ENCODE measurements at places on chromosomes 3 and 15. TPM values are rescaled to one million over a fixed set of nuclear protein-coding genes. Genes with fewer than 3 reads are reported as not detected.

KBTBD8 gene
- total RNA-seq: 0.45 TPM

RAB43 gene
- 24.6 TPM for total RNA-seq

GRM2 gene
- total RNA-seq: not detected

LOXL1 gene
- 6.2 TPM for total RNA-seq

ACTC1 gene
- total RNA-seq: 1.8 TPM

TNIK gene
- 2.9 TPM for total RNA-seq

XCR1 gene
- total RNA-seq: not detected

DNA sequence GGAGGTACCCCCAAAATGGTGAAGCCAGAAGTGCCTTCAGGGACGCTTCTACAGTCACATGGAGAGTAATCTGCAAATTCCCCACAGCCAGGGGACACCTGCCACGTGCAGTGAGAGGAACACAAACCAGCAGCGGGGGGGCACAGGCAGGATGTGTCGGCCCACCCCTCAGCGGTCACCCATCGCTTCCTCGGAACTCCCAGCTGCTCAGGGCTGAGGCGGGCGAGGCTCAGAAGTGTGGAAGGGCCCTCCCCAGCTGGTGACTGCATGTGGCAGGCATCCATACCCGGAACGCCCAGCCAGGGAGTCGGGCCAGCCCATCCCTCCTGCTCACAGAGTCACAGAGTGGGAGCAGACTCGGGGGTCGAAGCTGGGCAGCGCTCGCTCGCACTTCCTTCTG, 63.7 kb downstream of the SLC12A8 start:
- no peak overlapping the region for H3K4me3 ChIP-seq
- H3K27ac ChIP-seq: peak overlapping the region; percentile 50
- peak; percentile 68 for DNase-seq
- H3K4me1 ChIP-seq: peaks cover 3% of the 10 kb centered on the region
- H3K36me3 ChIP-seq: no peaks in the 10 kb centered on the region
- no peaks in the 10 kb centered on the region for H3K27me3 ChIP-seq

DNA sequence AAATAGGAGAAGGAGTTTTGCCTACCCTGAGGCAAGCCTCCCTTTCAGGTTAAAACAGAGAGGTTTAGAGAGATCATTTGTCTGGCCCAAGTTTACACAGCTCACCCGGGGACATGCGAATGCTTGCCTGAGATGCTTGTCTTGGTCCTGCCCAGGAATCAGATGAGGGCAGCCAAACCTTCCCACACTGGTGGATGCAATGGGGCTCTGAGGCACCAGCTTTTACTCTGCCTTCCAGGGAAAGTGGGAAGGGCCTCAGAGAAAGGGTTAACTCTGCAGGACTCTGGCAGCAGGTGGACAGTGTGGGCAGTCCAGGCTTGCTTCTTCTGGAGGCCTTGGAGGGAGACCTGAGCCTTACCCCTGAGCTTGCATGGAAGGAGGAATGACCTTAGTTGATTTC, 90.0 kb downstream of the LRRK1 start:
- DNase-seq: no peak
- H3K27ac ChIP-seq: no peak overlapping the region
- H3K4me3 ChIP-seq: no peak overlapping the region
- H3K4me1 ChIP-seq: peaks cover 13% of the 10 kb centered on the region
- no peaks in the 10 kb centered on the region for H3K27me3 ChIP-seq

DNA sequence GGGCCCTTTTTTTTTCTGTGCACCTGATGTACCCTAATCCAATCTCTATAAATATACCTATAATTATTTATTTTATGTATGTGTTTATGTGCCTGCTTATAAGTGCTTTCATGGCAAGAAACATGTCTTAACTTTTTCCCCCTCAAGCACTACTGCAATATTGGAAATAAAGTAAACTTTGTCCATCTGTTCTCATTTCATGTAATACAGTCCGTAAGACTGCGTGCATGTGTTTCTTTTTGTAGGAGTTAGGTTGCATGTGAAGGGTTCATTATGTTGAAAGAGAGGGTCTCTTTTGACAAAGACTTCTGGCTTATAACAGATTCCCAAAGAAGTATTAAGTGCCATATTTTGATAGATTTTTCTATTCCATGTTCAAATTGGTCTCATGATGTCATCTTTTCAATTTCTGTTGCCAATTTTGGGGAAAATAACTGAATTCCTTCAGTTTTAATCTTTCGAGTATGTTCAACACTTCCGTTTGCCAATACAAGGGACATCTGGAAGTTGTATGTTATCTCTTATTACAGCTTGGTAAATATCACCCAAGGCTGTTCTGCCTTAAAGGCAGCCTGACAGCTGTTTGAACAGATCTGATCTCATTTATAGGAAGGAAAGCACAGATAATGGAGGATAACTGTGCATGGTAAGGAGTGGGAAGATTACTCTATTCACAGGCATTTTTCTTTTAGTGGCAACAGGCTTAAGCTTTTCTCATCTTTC, 273.1 kb upstream of the SGO1 start:
- H3K36me3 ChIP-seq: no peaks in the 10 kb centered on the region
- no peak overlapping the region for H3K27ac ChIP-seq
- no peak for DNase-seq
- no peaks in the 10 kb centered on the region for H3K4me1 ChIP-seq

DNA sequence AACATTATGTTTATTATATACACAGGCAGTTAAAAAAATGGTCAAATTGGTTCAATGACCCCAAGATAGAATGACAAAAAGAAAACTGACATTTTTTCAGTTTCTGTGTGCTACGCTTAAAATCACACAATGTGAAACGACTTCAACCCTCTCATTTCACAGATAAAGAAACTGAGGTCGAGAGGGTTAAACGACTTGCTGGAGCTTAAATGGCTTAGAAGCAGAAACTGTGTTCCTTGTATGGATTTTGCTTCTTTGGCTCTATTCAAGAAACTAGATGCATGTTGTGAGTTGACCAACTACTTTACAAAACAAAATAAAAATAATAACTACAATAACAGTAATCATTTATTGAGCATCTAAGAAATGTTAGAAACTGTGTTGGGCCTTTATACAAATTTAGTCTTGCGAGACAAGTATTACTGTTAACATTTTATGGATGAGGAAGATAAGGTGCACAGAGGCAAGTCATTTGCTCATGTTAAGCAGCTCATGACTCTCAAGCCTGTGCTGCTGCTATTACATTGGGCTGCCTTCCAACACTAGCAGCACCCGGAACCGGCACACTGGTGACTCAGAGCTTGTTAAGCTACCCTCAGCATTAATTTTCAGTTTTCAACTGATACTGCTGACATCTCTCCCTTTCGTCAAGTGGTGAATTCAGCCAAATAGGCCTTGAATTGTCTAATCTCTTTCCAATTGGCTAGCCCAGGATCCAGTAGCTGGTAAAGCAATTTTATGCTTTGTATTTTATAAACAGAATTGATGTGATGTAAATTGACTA, 487.6 kb downstream of the NAALADL2 start:
- no peaks in the 10 kb centered on the region for H3K27me3 ChIP-seq
- no peak overlapping the region for H3K4me3 ChIP-seq
- no peak overlapping the region for H3K27ac ChIP-seq

DNA sequence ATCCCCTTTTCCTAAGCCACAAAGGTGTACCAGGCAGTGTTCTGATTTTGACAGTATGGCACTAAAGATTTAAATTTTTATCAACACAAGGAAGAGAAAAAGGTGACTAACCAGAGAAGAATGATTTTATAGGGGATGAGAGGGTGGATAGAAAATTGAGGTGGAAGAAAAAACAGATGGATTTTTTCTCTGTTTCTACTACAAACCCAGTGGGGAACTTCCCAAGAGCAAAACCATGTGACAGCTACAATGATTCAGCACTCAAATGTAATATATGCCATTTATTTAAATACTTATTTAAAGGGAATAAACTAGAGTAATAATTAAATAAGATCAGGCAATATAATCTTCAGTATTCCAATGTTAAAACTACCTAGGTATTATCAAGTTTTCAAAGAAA, 11.1 kb downstream of the DCUN1D1 start:
- no peak overlapping the region for H3K27ac ChIP-seq
- no peak for DNase-seq
- peaks cover 4% of the 10 kb centered on the region for H3K36me3 ChIP-seq
- H3K27me3 ChIP-seq: no peaks in the 10 kb centered on the region
- H3K4me1 ChIP-seq: peaks cover 50% of the 10 kb centered on the region

DNA sequence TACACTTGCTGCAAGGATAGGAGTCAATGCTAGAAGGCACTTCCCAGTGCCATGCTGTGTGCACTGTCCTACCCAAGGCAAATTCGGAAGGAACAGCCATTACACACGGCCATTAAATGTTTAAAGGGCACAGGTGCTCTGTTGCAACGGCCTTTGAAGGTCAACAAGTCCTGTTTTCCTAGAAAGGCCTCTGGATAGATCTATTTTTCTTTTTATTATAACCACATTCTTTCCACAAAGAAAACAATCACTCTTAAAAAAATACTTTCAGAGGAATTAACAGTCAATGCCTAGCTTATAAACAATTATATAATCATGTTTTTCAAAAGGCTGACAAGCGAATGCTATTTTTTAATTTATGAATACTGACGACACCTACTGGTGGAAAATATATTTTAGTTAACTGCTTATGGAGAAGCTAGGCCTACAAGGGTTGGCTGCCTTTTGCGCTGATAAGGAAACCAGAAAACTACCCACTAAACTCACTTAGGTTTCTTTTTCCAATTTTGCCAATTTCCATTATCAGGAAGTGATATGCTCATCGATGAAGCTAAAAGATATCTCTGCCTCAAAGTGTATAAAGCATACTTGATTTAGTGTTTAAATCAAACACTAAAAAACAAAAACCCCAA, 2.4 kb downstream of the ARHGEF3 start:
- H3K4me3 ChIP-seq: peak overlapping the region; percentile 37
- peaks cover 76% of the 10 kb centered on the region for H3K4me1 ChIP-seq
- no peaks in the 10 kb centered on the region for H3K27me3 ChIP-seq
- no peaks in the 10 kb centered on the region for H3K36me3 ChIP-seq
- peak overlapping the region; percentile 80 for H3K27ac ChIP-seq

- H3K27me3 ChIP-seq: no peaks in the 10 kb centered on the region
- H3K4me1 ChIP-seq: no peaks in the 10 kb centered on the region
- no peak overlapping the region for H3K4me3 ChIP-seq
- DNase-seq: peak; percentile 18
- no peaks in the 10 kb centered on the region for H3K36me3 ChIP-seq
- no peak overlapping the region for H3K27ac ChIP-seq
Observed at GRCh38 chr15:66071160-66071920, 182.2 kb downstream of the MEGF11 start.

DNA sequence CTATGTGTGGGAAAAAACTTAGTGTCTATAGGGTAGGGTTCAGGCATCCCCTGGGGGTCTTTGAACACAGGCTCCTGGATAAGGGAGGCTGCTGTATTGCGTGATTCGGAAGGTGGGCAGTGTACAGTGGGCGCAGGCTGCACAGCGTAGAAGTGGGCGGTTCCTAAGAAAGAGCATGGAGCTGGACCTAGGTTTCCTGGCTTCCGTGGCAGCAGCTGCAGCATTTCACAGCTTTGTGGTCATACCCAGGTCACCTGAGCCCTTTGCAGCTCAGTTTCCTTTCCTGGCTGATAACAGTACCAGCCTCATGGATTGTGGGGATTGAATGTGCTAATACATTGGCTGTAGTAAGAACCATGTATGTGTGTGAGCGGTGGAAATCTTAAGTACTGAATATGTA, 22.2 kb downstream of the CFAP100 start:
- H3K4me1 ChIP-seq: no peaks in the 10 kb centered on the region
- H3K36me3 ChIP-seq: no peaks in the 10 kb centered on the region
- H3K27ac ChIP-seq: no peak overlapping the region
- peak; percentile 3 for DNase-seq
- H3K27me3 ChIP-seq: peaks cover 75% of the 10 kb centered on the region

GRCh38 chr3:4271834-4272233, 31.3 kb upstream of the SETMAR start:
- no peak overlapping the region for H3K4me3 ChIP-seq
- no peaks in the 10 kb centered on the region for H3K27me3 ChIP-seq
- no peak overlapping the region for H3K27ac ChIP-seq
- DNase-seq: peak; percentile 68

DNA sequence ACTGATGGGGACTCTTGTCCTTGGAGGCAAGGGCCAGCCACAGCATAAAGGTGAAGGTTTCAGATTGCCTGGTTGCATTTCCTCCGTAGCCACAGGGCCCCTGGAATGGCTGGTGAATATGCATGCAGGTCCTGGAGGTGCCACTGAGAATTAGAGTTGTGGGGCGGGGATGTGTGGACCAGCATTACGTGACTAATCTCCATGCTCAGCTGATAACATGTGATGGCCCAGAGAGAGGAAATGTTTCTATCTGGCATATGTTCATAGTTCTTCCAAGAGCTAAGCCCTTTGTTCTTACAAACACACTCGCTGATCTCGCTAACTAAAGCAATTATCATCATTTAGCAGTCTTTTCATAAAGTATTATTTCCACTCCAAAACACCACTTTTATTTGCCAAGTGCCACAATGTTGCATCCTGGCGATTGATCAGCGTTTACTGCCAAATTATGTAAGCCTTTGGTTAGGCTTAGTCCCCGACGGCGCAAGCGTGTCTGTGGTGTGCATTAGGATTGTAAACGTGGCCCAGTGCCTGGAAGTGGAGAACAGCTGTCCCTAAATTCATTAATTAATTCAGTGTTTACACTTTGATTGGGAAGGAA, 55.9 kb downstream of the CGNL1 start:
- no peaks in the 10 kb centered on the region for H3K36me3 ChIP-seq
- no peaks in the 10 kb centered on the region for H3K27me3 ChIP-seq
- H3K4me1 ChIP-seq: peaks cover 11% of the 10 kb centered on the region
- H3K4me3 ChIP-seq: no peak overlapping the region
- H3K27ac ChIP-seq: peak overlapping the region; percentile 33
- peak; percentile 53 for DNase-seq

DNA sequence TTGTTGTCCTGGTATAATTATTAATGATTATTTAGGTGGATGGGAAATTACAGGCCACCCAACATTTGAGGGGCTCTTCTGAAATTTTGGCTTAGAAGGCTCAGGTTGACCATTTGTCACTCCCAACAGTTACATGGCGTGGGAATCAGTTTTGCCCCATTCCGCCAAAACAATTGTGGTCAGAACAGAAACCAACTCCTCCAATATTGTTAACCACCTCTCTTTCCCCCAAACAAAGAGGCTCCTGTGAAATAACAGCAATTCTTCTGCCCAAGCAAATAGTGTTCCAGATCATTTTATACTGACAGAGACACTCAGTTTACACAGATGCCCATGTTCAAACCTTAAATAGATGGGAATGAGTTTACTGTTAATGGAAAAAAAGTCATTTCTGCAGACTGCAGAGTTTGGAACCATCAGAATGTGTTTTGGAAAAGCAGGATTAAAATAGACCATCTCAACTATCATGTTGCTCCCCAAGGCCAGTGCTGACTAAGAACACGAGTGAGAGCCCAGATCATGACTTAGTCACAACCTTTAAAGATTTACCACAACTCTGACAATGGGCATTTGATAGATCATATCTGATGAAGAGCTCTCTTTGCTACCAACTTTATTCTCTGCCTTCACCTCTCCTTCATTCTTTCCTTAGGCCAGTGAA, 102.1 kb downstream of the DUT start:
- H3K27ac ChIP-seq: no peak overlapping the region
- H3K36me3 ChIP-seq: peaks cover 91% of the 10 kb centered on the region
- H3K4me1 ChIP-seq: no peaks in the 10 kb centered on the region
- DNase-seq: no peak
- H3K4me3 ChIP-seq: no peak overlapping the region

Data from stomach (tissue), 19 donors.